ENCODE measurements at places on chromosomes 5 and 9.

DNA sequence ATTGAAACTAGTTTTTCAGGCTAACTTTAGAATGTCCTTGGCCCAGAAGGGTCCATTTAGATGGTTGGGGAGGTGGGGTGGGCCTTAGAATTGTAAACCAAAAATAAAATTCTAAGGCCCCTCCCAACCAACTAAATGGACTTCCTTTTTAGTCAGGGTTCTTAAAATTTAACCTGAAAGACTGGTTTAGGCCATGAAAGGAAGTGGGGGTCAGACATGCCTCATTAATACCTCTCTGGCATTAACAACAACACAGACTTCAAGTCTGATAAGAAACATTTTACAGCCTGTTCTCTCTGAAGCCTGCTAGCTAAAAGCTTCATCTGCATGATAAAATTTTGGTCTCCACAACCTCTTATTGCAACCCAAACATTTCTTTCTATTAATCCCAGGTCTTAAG lies 65.5 kb upstream of the TNC start:
- no peak for DNase-seq

DNA sequence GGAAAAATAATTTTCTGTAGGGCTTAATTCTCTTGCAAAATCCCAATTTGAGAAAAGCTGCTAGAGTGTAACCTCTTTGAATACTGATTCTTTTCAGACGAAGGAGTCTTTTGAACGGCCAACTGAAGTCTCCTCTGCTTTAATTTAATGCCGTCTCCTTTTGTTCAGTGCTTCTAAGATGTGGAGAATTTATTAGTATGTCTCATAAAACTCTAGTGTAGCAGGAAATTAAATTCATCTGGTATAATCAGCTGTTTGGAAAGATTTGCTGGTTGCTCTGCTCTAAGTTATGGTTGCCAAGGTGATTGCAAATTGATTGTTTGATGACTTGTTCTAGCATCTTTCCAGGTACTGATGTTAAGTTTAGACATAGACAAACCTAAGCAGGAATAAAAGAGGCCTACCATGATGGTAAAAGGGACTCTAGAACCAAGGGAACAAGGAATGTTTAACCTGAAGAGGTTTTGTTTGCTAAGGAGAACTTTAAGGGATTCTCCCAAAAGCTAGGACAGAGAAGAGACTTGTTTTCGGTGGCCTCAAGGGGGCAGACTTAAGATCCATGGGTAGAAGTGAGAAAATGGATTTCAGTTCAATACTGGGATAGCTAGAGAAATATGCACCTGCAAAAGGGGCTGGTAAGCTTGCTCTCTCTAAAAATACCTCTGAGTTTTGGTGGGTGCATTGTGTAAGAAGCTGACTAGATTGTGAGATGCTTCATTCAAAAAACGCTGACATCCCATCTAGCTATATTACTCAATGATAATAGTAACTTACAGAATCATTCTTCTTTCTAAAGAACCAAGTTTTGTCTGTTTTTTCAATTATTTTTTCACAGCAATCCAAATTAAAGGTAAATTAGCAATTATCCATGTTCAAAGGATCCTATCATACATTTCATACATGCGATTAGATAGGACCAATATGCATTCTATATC lies 5.7 kb upstream of the ADRB2 start:
- DNase-seq = no peak

DNA sequence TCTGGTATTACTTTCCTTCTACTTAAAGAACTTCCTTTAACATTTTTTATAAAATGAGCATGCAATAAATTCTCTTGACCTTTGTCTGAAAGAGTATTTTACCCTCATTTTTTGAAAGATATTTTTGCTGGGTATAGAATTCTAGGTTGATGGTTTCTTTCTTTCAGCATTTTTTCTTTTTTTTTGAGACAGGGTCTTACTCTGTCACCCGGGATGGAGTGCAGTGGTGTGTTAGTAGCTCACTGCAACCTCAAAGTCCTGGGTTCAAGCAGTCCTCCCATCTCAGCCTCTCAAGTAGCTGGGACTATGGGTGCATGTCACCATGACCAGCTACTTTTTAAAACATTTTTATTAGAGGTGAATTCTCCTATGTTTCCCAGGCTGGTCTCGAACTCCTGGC lies 10.7 kb upstream of the TSC1 start:
- DNase-seq = no peak

GRCh38 chr5:2536632-2537377 lies 214.7 kb downstream of the IRX2 start:
- no peak for DNase-seq

DNA sequence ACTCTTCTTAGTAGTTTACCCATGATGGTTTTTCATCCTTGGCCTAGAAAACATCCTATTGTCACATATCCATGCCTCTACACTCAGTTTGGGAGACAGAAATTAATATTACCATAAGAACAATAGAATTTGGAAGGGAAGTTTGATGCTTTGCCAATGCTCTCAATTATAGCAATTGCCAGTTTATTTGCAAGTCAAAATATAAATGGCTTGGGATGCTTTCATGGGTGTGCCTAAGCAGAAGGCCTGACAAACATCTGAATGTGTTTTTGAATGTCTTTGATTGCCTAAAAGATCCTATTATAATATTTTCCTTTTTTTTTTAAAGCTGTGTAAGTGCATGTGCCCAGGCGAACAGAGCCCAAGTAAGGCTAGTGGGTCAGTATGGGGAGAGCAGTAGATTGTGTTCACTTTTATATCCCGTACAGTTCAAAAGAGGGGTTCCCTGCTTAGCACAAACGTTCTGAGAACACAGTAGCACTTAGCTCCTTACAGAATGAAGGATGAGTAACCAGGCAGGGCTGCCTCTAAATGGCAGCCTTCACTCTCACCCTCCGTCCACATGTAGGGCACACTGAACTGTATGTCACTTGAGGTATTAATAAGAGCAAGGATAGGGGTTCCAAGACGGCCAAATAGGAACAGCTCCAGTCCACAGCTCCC lies 56.0 kb upstream of the AGXT2 start:
- DNase-seq = no peak

DNA sequence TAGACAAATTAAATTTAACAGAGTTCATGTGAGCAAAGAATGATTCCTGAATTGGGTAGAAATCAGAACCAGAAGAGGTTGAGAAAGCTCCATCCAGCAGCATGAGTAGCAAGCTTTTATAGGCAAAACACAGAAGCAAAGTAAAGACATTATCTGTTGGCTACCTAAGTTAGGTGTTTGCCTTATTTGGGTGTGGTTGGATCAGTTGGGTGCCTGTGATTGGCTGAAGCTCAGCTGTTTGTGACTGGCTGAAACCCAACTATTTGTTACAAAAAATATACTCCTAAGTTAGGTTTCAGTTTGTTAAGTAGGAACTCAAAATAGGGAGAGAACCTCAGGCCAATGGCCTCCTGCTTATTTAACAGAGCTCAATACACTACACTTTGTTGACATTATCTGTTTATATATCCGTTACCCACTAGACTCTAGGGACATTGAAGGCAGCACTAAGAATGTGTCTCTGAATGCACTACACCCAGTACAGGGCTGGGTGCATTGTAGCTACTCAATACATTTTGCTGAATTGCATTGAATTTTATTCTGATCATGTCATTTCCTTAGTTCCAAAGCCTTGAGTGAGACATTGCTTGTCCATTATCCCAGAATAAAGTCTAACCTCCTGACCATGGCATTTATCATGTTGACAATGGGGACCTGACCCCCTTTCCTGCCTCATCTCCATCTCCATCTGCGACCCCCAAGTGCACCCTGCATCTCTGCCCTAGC lies 98.7 kb downstream of the CCDC192 start:
- DNase-seq = no peak

DNA sequence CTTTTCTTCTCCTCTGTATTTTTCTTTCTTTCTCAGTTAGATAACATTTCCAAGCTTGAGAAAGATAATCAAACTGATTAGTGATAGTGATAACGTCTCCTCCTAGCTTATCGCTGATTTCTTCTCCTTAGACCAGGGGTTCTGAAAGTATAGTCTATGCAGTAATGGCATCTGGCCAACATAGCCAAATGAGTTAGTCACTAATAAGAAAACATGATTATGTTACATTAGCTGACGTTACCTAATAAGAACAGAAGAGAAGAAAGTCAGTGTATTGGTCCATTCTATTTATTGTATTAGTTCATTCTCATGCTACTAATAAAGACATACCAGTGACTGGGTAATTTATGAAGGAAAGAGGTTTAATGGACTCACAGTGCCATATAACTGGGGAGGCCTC lies 111.2 kb downstream of the STRBP start:
- DNase-seq = no peak
